DND-41 (cell line): ENCODE measurements at places on chromosomes 4 and X.
A peak's percentile ranks its signal among the peaks of the same experiment; 100 is the strongest.

- DNase-seq, result no peak
These were observed 198.7 kb downstream of the ENOX2 start for GRCh38 chrX:130704053-130705038.

GRCh38 chr4:92399032-92399431 is 95.3 kb downstream of the GRID2 start:
- no peak for DNase-seq

GRCh38 chrX:34381241-34381640 is 249.1 kb upstream of the FAM47A start:
- DNase-seq, result no peak

DNA sequence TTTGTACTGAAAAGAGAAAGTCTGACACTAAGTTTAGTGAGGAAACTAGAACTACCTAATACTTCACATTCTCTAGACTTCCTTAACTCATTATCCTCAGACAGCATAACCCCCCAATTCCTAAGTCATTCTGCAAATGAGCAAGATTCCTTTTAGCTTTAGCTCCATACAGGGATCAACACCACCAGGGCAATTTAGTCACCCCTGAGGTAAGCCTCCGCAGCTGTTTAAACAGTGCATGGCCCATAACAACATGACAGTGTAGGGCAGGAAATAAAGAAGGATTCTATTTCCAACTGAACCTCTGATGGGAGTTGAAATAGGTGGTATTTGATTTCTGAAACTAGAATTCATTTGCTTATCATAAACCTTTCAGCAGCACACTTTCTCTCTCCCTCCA is 112.8 kb upstream of the DKK2 start:
- DNase-seq, result no peak

- DNase-seq, result no peak
These were observed 16.7 kb downstream of the SLC7A11 start for GRCh38 chr4:138225477-138225876.

- no peak for DNase-seq
These were observed 201.4 kb downstream of the AASDH start for GRCh38 chr4:56185901-56186300.

- no peak for DNase-seq
These were observed 101.1 kb downstream of the ADGRL3 start for GRCh38 chr4:61301271-61301670.

- no peak for DNase-seq
These were observed 31.6 kb upstream of the SOD3 start for GRCh38 chr4:24763631-24764297.

- no peak for DNase-seq
These were observed 248.0 kb downstream of the GALNTL6 start for GRCh38 chr4:172061204-172061603.

GRCh38 chr4:43126595-43126994 is 234.1 kb downstream of the GRXCR1 start:
- no peak for DNase-seq

- DNase-seq, result no peak
These were observed 40.7 kb downstream of the FANCB start for GRCh38 chrX:14832151-14832550.

- DNase-seq, result no peak
These were observed 98.5 kb upstream of the SRD5A3 start for GRCh38 chr4:55247521-55247920.

DNA sequence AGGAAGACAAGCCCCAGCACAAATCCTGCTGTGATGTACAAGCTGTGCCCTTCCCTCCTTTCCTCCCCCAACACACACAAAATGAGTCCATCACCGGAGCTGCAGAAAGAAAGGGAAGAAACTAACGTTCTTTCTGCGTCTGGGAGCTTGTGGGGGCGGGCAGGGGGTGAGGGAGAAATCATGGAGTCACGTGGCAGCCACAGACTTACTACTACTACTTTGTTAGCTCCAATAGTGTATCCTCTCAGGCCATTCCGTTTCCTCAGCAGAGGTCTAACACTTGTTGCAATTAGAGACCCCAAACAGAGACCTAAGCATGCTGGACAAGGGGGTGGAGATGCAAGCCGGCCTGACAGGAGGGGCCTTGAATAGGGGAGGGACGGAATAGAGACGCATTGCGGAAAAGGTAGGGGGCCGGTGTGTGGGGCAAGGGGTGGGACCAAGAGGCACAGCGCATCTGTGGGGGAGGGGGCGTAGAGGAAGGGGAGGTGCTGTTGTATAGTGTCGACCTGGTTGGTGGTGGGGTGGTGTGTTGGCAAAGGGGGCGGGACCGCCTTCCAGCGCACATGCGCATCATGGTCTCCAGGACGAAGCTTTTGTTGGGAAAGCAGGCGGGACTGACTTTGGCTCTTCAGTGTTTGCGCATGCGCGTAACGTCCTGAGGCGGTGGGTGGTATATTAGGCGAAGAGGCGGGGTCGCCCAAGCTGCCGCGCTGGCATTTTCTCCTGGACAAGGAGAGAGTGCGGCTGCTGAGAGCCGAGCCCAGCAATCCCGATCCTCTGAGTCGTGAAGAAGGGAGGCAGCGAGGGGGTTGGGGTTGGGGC is at the start of gene MAGED1:
Gene MAGED1, plus strand, starts transcription at position 703 of the 825 bp plus-strand sequence. CDS start 682 bp downstream, outside the sequence.
- DNase-seq, result peak; percentile 96

DNA sequence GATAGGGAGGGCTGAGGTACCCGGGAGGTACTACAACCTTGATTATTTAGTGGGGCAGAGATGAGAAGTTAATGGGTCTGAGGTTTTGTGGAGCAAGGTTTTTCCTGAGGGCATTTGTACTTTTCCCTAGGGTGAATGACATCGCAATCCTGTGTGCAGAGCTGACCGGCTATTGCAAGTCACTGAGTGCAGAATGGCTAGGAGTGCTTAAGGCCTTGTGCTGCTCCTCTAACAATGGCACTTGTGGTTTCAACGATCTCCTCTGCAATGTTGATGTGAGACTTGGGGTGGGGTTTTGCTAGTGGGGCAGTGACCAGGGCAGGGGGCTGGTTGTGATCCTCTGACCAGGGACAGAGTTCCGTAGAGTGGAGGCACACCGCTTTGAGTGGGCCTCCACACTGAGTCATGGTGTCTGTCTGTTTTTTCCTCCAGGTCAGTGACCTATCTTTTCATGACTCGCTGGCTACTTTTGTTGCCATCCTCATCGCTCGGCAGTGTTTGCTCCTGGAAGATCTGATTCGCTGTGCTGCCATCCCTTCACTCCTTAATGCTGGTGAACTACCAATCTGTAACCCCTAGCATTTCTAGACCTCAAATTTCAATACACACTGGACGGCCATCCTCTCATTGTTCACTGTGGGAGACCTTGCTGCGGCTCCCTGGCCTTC is 9.9 kb downstream of the MED12 start:
- no peak for DNase-seq

- no peak for DNase-seq
These were observed 283.0 kb upstream of the GPC4 start for GRCh38 chrX:133698298-133698697.

- DNase-seq, result no peak
These were observed 166.0 kb downstream of the ANTXR2 start for GRCh38 chr4:79907001-79907400.

DNA sequence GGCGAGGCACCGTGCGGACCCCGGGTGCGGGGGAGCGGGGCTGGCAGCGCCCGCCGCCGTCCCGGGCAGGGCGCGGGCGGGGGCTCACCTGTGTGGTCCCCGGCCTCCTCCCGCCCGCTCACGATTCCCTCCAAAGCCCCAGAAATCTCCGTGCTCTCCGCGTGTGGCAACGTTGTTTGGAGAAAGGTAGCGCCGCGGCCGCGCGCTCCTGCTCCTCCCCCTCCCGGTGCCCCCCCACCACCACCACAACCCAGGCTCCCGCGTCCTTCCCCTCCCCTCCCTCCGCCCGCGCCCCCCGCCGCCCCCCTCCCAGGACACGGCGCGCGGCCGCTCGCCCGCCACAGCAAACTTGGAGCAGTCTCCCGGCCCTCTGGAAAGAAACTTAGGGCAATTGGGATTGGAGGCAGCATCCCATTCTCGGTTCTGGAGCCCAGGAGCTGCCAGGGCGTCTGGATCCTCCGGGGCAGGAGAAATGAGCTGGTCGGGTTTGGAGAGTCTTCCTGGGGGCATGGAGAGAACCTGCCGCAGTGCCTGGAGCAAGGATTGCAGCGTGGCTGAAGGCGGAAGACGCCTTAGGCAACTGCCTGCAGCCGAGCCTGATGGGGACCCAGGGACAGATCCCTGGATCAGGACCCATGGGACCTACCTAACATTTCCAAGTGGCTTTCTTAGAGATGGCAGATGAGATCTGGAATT is 855 bp downstream of the KLF3 start:
- DNase-seq, result peak; percentile 22

- DNase-seq, result no peak
These were observed 61.2 kb upstream of the CAMK2D start for GRCh38 chr4:113822555-113823290.

GRCh38 chr4:1242506-1243450 is 6.2 kb downstream of the CTBP1 start:
- no peak for DNase-seq

- DNase-seq, result no peak
These were observed 126.9 kb upstream of the TEX13A start for GRCh38 chrX:105347373-105347772.

DNA sequence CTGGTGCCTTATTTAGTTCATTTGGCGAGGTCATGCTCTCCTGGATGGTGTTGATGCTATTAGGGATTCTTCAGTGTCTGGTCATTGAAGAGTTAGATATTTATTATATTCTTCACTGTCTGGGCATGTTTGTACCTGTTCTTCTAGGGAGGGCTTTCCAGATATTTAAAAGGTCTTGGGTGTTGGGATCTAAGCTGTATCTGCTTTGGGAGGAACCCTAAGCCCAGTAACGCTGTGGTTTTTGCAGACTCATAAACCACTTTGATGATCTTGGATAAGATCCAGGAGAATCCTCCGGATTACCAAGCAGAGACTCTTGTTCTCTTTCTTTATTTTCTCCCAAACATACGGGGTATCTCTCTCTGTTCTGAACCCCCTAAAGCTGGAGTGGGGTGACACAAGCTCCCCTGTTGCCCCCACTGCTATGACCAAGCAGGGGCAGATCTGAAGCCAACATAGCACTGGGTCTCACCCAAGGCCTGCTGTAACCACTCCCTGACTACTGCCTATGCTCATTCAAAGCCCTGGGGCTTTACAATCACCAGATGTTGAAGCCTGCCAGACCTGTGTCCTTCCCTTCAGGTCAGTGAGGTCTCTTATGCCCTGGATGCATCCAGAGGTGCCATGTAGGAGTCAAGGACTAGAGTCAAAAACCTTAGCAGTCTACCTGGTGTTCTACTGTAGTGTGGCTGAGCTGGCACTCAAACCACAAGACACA is 187.6 kb downstream of the GUCY2F start:
- no peak for DNase-seq

DNA sequence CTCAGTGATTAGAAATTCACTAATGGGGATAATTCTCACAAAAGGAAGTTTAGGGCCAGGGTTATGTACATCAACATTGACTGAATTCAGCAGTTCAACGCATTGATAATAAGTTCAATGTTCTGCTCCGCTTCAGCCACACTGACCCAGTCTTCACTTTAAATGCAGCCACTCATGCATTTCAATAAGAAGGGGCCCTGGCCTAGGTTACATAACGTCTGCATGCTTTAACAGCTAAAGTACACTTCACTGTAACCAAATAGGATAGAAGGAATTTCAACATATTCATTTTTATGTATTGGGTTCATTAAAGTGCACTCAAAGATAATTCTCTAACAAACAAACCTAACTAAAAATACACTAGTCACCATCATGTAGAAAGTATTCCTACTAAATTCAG is 12.8 kb upstream of the TSPAN7 start:
- DNase-seq, result no peak

DNA sequence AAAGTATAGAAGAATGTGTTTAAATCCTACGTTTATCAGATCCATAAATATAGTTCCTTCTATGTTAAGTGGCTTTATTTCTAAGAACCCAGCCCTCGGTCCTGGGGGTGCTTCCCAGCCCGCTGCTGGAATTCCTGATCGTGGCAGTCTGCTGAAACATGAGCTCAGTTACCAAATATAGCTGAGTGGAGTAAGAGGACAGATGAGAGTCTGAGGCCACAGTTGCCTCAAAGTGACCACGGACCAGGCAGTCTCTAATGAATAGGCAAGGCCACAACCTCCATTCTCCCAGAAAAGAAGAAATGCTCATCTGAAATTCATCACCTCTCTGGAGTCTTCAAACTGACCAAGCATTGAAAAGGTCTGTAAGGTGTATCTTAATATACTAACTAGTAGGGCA is at the start of gene PALLD:
Gene PALLD, plus strand, starts transcription at position 219 of the 400 bp plus-strand sequence.
- no peak for DNase-seq

- DNase-seq, result no peak
These were observed 61.7 kb downstream of the PALLD start for GRCh38 chr4:168558599-168558998.

- no peak for DNase-seq
These were observed 196.2 kb downstream of the SNCA start for GRCh38 chr4:89640620-89641366.

GRCh38 chr4:7089213-7089986 is 21.5 kb upstream of the GRPEL1 start:
- no peak for DNase-seq

- no peak for DNase-seq
These were observed 46.7 kb downstream of the LARP1B start for GRCh38 chr4:128107766-128108165.

DNA sequence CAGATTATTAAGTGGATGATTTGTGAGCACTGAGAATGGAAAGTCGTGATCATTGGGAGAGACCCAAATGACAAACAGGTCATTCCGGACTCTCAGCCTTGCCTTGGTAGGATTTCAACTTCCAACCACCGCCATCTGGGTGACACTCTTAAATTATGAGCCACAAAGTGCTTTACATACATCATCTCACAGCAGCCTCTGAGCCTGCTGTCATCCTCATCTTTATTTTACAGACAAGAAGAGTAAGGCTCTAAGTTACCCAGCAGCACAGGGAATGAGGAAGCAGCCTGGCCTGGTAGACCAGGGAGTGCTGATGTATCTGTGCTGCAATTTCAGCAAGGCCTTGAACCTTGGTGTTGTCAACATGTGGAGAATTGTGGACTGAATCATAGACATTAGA is 105.8 kb upstream of the TRIM2 start:
- no peak for DNase-seq

- DNase-seq, result no peak
These were observed 139.1 kb downstream of the MAB21L2 start for GRCh38 chr4:150720973-150721518.

DNA sequence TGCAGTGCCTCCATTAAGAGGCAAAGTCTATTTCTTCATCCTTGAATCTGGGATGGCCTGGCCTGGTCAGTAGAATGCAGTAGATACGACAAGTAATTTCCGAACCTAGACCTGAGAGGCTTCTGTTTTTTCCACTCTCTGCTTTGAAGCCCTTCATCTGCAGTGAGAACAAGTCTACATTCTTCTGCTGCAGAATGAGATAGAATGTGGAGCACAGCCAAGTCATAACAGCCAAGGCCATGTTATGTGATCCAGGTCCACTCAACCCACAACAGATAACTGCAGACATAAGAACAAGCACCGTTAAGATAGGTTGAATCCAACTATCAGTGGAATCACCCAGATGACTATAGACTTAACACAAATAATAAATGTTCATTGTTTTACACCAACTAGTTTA is 1297.7 kb downstream of the C4orf33 start:
- DNase-seq, result no peak
